ENCODE measurements at places on chromosomes 6 and 20.

- no peak for DNase-seq
Observed at GRCh38 chr6:8446391-8446790, 11.0 kb upstream of the SLC35B3 start.

- no peak for DNase-seq
Observed at GRCh38 chr6:94349227-94349626, 929.9 kb upstream of the EPHA7 start.

DNA sequence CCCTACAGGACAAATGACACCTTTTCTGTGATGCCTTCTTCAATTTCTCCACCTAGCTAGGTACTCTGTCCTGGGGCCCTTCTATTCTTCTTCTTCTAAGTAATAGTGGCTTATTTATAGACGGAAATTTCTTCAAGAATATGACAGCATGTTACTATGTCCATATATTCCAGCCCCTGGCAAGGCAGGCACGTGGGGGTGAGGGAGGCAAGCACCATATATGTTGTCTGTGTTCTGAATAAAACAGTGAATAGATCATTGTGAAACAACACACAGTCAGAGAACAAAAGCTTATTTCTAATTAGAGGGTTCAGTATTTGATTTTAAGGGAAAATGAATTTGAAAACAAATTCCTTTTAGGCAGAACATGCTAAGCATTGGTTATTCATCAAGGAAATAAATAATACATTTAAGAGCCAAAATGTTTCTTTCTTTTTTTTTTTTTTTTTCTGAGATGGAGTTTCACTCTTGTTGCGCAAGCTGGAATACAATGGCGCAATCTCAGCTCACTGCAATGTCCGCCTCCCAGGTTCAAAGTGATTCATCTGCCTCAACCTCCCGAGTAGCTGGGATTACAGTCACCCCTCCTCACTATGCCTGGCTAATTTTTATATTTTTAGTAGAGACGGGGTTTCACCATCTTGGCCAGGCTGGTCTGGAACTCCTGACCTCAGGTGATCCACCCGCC lies 6.2 kb downstream of the HEBP2 start:
- DNase-seq: no peak

DNA sequence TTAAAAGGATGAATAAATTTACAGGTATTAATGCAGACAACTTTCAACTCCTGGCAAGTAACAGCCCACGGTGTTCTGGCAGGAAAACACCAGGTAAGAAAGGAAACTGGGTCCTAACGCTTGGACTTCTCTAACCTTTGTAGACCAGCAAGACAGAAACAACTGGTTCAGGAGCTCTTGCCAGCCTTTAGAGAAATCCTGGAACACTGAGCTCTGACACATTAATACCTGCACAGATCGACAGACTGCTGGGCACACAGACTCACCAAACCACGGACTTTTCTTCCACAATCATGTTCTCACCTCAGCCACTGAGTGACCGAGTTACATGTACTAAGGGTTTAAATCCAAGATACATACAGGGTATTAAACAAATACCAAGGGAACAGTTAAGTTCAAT lies 36.3 kb downstream of the GRIK2 start:
- DNase-seq: no peak

- no peak for DNase-seq
Observed at GRCh38 chr20:61045876-61046585, 206.0 kb upstream of the CDH4 start.

DNA sequence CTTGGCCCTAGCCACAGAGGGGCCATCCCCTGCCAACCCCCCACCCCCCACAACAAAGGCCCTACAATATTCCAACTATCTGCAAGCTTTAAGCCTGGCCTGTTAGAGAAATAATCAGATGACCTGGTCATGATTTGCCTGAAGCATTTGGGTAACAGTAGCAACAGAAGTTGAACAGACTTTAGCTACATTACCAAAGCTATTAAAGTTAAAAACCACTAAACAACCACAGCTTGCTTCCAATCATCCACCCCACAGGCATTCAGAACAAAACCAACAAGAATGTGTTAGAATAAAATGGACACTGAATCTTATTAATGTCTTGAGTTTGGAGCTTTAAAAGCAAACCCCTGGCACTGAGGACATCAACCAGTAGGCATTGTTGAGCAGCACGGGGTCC lies 250.9 kb downstream of the LRFN2 start:
- no peak for DNase-seq

- no peak for DNase-seq
Observed at GRCh38 chr6:167736486-167737204, 90.1 kb upstream of the AFDN start.

DNA sequence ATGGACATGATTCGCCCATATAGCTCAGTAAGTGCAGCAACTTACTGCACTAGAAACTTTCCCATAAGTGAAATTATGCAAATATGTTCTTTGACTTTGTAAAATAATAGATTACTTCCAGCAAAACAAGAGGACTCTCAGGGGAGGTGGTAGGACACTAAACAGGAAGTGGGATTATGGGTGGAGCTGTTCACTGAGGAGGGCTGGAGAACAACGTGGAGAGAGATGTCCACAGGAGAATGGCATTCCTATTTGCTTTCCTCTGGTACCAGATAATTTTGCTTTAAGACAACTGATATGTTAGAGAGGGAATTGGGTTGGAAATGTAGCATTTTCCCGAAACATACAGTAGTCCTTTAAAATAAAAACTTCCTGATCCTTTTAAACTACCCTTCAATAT lies 3.7 kb downstream of the TPD52L1 start:
- DNase-seq: no peak

DNA sequence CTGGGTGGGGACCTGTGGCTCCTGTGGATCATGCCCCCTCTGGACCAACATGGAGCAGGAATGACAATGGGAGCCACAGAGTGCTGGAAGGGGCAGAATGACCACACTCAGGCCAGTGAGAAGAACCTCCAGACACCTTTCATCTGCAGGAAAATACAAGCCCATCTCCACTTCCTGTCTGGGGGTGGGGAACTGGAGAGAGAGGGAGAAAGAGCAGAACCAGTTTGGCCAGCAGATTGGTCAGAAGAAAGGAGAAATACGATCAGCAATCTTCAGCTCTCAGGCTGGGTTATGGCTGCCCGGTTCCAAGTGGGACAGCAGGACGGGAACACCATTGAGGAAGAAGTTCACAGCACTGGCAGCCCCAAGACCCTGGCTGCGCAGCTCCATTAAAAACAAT lies 37.0 kb downstream of the BMP7 start:
- DNase-seq: no peak

DNA sequence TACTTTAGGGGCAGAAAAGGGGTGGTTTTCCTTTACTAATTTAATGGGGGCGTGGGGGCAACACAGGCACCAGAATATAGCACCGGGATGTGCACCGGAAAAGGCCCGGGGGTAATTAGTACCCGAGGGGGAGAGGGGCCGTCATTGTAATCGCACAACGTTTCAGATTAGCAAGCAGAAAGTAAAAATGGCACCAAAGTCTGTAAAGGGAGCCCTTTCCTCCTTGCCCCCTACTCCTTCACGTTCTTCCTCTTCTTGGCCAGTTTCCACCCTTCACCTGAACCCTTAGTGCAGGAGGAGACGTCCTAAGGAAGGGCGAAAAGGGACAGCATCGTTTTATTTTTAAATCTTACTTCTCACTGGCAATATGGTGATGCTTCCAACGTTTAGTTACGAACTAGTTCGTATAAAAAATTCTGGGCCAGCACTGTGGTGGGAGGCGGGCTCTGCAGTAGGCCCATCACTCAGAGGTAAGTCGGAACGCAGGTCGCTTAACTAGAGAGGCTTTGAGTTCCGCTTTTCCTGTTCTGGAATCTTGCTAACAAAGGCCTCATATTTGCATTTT lies 742 bp upstream of the CEP85L start:
- no peak for DNase-seq

- DNase-seq: no peak
Observed at GRCh38 chr6:99016355-99016754, 68.6 kb upstream of the FBXL4 start.

- DNase-seq: no peak
Observed at GRCh38 chr20:48034751-48035150, 249.5 kb upstream of the SULF2 start.

GRCh38 chr6:109816452-109817374 lies 125.6 kb downstream of the FIG4 start:
- DNase-seq: no peak

DNA sequence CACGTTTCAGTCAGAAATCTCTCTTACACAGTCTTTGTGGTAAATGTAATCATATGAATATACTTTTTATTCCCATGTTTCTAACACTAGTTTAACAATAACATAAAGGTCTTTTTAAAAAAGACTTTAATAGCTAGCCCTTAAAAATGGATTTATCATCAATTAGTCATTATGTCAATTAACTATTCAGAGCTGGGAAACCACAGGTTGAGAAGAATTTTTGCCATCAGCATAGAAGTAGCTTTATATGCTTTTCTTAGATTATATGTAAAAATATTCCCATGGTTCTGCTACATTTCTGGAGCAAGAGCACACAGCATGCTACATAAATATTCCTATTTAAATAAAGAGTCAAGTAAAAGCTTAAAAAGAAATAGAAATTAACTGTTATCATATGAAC lies 35.5 kb downstream of the ASCC3 start:
- DNase-seq: no peak

- DNase-seq: no peak
Observed at GRCh38 chr6:72464791-72465691, 156.8 kb upstream of the KCNQ5 start.

- DNase-seq: no peak
Observed at GRCh38 chr6:6346427-6347023, 26.1 kb upstream of the F13A1 start.

GRCh38 chr6:158314737-158315136 lies 2.5 kb downstream of the TULP4 start:
- DNase-seq: no peak

- DNase-seq: no peak
Observed at GRCh38 chr6:114051031-114051430, 80.1 kb upstream of the HDAC2 start.

- no peak for DNase-seq
Observed at GRCh38 chr20:53321596-53321995, 272.0 kb downstream of the ZNF217 start.

DNA sequence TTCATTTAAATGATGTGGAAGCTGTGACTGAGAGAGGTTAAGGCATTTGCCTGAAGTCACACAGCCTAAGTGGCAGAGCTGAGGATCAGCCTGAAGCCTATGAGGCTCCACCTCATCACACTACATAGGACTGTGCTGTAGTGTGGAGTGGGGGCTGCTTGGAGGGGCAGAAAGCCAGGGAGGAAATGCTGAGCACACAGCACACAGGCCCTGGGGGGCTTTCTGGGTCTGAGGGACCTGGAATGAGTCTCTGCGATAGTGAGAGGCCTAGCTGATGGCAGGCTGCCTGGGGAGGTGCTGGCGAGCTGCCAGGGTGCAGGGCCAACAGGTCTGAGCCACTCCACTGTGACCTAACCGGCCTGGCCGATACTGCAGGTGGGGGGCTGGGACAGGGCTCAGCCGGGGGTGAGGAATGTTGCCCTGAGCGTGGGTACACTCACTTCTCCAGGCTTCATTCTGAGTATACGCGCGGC lies 2.2 kb upstream of the ARHGAP40 start:
- DNase-seq: no peak

- DNase-seq: no peak
Observed at GRCh38 chr6:149235130-149235561, 82.4 kb upstream of the TAB2 start.

DNA sequence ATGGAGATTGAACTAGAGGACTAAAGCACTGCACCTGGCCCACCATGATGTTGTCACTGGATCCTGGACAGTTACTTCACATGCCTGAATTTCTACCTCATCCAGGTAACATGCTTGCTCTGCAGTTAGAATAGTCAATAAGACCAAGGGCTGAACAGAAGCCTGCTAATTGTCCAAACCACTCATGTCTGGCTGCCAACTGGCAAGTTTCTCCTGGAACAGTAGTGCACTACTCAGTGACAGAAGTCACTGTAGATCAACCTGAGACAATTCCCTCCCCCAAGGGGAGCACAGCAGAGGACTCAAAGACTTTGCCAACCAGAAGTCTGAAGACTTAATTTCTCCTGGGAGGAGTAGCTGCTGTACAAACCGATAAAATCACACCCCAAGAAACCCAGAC lies 454.6 kb upstream of the MARCKS start:
- no peak for DNase-seq

- no peak for DNase-seq
Observed at GRCh38 chr6:7813193-7813592, 87.3 kb downstream of the BMP6 start.

DNA sequence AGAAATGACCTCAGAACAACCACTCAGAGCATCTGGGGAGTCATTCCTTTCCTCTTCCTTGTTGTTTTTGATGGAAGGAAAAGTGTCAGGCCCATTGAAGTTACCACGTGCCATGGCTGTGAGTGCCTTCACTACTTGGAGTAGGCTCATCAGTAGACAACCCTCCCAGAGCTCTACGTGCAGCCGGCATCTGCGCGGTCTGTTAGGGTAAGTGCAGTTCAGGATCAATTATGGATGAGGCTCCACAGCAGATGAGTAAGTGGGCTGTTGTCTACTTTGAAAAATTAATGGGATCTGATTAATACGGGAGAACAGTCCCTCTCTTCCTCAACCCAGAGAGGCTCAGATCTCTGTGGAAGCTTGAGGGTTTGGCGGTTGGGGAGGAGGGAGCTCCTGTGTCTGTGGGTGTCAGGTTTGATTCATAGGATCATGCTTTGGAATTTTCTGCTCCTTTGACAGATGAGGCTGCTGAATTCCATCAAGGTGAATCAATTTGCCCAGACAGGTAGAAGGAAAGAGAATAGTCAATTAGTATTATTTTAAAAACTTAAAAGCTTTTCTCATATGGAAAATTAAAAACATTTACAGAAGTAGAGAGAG lies 93.8 kb upstream of the TOX2 start:
- DNase-seq: no peak

GRCh38 chr20:18743665-18744440 lies 69.7 kb upstream of the SCP2D1 start:
- DNase-seq: no peak

GRCh38 chr6:11473008-11473740 lies 64.4 kb upstream of the TMEM170B start:
- DNase-seq: no peak

GRCh38 chr6:126341126-126341525 lies 1.2 kb downstream of the CENPW start:
- DNase-seq: no peak

DNA sequence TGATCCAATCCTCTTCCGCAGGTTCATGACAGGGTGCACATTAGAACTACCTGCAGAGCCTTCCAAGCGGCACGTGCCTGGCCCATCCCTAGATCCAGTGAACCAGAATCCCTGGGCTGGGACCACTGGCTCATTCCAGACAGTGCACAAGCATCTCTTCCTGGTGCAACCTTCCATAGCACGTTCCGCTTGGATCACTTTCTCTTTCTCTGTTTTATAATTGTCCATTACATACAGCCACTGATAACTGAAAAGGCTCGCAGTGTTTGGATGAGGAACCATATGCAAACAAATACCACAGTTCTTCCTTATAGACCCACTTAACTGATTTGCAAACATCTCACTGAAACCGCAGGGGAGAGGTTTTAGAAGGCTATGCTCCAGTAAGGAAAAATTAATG lies 59.6 kb upstream of the DDR1 start:
- no peak for DNase-seq

Measured in stimulated activated naive CD4-positive, alpha-beta T cell treated with Interleukin-2 at 50 U/mL for 16 hours (primary cell).